ENCODE measurements at places on chromosomes 3 and 15.
A peak's percentile ranks its signal among the peaks of the same experiment; 100 is the strongest.

GRCh38 chr3:13280811-13281506 lies 139.2 kb downstream of the NUP210 start:
- peak; percentile 66 for DNase-seq

GRCh38 chr3:34582055-34582454 lies 783.6 kb downstream of the PDCD6IP start:
- DNase-seq, result no peak

GRCh38 chr3:50743643-50744042 lies 68.9 kb downstream of the DOCK3 start:
- no peak for DNase-seq

DNA sequence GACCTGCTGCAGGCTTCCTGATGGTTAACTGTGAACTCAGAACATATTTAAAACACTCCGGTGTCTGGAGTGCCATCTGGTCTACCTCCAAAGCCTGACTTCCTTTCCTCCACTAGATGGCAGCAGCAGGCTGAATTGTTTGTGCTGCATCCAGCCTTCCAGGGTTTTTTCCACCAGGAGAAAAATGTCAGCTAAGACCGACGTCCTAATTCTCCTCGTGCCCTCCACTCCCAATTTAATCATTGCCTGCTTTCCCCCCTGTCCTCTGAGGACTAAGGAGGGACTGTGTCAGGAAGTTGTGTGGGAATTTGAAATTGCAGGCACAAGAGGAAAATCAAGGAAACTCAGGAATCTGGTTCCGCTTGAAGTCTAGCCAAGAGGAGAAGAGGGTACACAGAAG lies 165.2 kb upstream of the UMPS start:
- peak; percentile 82 for DNase-seq

DNA sequence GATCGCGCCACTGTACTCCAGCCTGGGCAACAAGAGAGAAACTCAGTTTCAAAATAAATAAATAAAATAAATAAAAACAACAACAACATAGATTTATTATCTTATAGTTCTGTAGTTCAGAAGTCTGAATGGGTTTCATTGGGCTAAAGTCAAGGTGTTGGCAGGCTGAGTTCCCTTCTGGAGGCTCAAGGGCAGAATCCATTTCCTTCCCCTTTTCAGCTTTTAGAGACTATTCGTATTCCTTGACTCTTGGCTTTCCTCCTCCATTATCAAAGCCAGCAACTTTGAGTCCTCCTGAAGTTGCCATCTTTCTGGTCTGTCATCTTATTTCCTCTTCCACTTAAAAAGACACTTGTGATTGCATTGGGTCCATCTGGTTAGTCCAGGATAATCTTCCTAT lies 12.1 kb downstream of the BLM start:
- DNase-seq, result no peak

- DNase-seq, result no peak
Observed at GRCh38 chr15:39156166-39156565, 424.7 kb upstream of the THBS1 start.

DNA sequence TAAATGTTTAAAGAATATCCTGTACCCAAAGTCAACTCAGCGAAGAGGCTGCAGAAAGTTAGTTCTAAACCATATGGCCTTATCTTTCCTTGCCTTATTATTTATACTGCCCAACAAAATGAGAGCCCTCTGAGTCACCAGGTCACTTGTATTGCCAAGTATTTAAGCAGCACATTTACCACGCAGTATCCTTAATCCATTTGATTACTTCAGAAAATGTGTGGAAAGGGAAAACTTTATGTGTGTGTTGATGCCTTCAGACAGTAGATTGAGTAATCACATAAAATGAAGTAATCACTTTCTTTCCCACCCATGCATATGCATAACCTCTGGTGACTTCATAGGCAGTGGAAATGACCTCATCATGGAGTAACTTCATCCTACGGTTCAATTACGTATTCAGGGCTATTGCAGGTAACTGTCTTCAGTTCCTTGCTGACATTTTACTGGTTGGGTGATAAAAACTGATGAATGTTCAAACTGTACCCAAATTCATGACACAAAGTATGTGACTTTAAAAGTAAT lies 7.5 kb upstream of the CADPS start:
- DNase-seq, result no peak

GRCh38 chr15:79442911-79443310 lies 10.8 kb downstream of the MINAR1 start:
- no peak for DNase-seq

DNA sequence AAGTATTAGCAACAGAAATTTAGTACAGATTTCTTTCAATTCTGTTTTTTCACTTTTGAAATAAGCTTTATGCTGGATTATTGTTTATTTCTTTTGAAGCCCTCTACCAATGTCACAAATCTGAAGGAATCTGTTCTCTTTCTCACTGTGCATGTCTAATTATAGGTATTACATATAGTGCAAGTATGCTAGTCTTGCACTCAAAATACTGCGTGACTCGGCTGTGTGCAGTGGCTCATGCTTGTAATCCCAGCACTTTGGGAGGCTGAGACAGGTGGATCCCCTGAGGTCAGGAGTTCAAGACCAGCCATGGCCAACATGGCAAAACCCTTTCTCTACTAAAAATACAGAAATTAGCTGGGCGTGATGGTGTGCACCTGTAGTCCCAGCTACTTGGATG lies 95.8 kb upstream of the PLAAT1 start:
- DNase-seq, result no peak

- no peak for DNase-seq
Observed at GRCh38 chr3:178260887-178261565, 275.2 kb upstream of the KCNMB2 start.

GRCh38 chr15:32657941-32658340 lies 16.4 kb downstream of the SCG5 start:
- no peak for DNase-seq

- no peak for DNase-seq
Observed at GRCh38 chr15:54082836-54083492, 104.7 kb downstream of the UNC13C start.

DNA sequence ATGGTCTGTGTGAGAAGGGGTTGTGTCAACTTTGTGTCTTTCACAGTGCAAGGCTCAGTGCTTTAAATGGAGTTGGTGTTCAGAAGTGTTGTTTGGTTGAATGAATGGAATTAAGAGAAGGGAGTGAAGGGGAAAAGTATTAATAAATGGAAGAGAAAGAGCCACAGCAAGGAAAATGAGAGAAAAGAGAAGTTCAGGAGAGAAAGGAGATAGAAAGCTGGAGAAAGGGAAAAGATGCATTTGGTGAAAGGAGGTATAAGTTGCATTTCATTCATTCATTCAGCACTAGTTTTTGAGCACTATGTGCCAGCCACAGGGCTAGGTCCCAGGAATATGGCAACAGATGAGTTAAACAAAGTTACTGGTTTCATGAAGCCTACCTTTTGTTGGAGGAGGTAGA lies 34.3 kb upstream of the PPP4R2 start:
- DNase-seq, result no peak

GRCh38 chr3:188316723-188317070 lies 162.7 kb downstream of the LPP start:
- DNase-seq, result no peak

- no peak for DNase-seq
Observed at GRCh38 chr3:38840987-38841386, 25.0 kb upstream of the SCN10A start.

DNA sequence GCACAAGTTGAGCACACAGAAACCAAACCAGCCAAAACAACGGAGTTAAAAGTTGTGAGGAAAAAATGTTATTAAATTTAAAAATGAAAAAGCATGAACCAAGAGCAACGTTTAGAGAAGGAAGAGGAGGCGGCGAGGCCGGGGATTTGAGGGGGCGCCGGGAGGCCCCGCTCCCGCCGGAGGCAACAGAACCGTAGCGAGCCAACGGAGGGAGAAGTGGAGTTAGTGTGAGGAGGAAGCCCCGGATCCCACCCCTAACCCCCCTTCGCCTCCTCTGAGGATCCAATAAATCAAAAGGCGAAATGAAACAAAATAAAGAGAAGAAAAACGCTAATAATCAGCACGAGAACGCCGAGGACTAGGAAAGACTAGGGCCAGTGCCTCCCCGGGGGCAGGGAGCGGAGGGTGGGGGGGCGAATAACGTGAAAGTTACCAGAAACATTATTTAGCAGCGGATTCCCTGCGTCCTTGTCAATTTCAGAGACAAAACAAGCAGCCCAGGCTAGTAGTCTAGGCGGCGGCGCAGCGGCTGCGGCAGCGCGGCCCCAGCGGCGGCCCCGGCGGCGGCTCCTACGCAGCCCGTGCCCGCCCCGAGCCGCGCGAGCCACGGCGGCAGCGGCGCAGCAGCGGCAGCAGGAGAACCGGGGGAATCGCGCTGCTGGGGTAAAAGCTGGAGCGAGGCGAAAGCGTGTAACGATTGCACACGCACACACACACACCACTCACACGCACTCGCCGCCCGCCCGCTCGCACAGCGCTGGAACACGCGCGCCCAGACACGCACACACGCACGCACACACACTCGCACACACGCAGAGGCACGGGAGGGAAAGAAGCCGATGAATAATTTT lies 1.7 kb downstream of the MEIS2 start:
- peak; percentile 76 for DNase-seq

DNA sequence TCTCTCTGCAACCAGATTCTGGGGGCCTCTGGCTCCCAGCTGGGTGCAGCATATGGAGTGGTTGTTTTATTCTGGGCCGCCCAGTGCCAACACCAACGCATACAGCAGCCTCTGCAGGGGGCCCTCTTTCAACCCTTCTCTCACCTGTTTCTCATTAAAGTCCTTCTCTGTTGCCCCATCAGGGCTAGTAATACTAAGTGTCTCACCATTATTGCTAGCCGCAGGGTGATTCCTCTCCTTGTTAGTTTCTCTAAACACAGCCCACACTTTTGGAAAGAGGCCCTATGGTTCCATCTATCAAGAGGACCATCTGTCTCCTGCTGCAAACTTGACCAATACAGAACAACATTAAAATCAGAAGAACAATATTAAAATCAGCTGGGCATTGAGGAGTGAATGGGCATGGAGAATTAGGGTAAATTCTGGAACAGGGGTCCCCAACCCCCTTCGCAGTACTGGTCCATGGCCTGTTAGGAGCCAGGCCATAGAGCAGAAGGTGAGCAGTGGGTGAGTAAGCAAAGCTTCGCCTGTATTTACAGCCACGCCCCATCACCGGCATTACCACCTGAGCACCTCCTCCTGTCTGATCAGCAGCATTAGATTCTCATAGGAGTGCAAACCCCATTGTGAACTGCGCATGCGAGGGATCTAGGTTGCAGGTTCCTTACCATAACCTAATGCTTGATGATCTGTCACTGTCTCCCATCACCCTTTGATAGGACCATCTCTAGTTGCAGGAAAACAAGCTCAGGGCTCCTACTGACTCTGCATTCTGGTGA lies 36.5 kb downstream of the ALS2CL start:
- DNase-seq, result no peak

- DNase-seq, result no peak
Observed at GRCh38 chr3:108062051-108062450, 28.8 kb downstream of the CD47 start.

- no peak for DNase-seq
Observed at GRCh38 chr3:171777596-171777995, 32.7 kb downstream of the PLD1 start.

- no peak for DNase-seq
Observed at GRCh38 chr3:76582632-76583378, 457.1 kb upstream of the ROBO2 start.

DNA sequence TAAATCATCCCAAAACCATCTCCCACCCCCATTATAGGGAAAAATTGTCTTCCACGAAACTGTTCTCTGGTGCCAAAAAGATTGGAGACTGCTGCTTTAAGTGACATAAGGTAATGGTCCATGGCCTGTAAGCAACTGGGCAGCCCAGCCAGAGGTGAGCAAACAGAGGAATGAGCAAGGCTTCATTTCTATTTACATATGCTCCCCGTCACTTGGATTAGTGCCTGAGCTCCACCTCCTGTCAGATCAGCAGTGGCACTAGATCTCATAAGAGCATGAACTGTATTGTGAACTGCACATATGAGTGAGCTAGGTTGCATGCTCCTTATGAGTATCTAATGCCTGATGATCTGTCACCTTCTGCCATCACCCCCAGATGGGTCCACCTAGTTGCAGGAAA lies 1159.8 kb upstream of the ALCAM start:
- DNase-seq, result no peak

DNA sequence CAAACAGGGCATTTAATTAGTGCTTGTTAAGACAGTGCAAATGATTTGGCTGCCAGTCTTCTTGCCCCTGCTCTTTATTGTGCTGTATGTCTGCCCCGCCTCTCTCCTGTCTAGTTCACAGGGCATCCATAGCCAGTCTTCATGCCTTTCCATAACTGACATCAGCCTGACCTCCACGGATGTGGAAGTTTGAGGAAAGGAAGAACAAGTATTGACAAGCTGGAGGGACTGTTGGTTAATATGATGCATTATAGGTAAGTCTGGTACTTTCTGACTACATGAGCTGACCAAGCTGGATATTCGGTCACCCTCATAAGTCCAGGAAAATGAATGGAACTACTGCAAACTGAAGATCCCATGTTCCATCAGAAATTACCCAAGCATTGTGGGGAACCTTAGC lies 325.9 kb downstream of the TIGIT start:
- DNase-seq, result no peak

GRCh38 chr15:85559530-85559929 lies 179.1 kb downstream of the AKAP13 start:
- no peak for DNase-seq

GRCh38 chr3:184134746-184135148 lies 411 bp upstream of the EIF2B5 start:
- no peak for DNase-seq

DNA sequence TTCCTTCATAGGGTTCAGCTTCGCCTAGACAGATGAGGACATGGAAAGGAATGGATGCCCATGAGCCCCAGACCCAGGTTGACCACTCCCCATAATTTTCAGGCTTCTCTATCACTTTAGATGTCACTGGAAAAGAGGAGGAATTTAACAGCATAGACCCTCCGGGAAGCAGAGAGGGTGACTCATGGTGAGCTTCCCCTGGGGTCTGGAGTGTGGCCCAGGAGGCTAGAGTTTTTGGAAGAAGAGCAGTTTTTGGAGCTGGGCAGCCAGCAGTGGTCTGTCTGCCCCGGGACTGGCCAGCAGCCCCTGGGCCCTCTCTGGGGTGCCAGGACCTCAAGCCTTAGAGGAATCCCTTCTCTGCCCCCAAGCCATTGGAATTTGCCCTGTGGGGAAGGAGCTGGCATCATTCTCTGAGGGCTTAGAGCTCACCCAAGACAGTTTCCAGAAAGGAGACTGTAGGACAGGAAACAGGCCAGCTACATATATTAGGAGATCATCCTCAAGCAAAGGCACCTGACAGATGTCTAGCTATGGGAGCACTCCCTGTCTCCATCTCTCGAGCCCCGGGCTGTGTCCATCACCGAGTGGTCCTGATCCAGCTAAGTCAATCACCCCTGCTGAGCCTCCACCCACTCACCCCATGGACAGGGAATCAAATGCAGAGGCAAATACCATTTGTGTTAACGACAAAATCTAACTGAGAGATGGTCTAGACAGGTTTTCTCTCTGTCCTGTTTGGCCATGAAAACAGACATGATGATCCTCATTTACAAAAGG lies 67.3 kb downstream of the MEGF11 start:
- no peak for DNase-seq
